ENCODE measurements at places on chromosomes 5 and 9.

DNA sequence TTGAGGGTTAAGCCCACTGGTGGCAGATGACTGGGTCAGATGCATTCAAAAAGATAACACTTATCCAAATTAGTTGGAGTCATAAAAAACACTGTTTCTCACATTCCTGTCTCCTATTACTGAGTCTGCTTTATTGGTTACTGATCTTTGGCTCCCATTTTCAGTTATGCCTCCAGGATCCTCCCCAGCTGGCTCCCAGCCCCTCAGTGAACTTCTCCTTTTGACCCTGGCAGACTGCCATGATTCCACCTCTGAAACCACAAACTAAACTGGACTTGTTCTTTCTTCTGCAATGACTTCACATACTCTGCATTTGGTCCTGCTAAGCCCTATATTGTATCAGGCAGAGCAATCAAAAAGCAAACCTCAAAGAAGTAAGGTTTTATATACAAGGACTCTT lies 860.8 kb upstream of the DMAC1 start:
- DNase-seq = no peak

DNA sequence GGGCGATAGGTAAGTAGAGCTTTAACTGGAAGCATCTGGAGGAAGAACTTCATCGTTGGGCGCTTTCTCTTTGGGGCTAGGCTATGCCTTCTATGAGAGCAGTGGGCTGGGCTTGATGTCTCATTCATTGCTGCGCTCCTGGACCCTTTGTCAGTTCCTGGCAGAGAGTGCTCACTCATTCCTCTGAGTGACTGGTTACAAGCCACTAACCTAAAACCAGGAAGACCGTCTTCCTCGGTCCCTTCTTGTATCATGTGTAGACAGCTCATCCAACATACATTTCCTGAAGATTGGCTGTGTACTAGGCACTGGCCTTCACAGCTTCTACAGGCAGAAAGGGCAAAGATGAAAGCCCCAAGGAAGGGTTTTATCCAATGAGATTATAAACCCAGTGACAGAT lies 6.4 kb downstream of the SWI5 start:
- no peak for DNase-seq

DNA sequence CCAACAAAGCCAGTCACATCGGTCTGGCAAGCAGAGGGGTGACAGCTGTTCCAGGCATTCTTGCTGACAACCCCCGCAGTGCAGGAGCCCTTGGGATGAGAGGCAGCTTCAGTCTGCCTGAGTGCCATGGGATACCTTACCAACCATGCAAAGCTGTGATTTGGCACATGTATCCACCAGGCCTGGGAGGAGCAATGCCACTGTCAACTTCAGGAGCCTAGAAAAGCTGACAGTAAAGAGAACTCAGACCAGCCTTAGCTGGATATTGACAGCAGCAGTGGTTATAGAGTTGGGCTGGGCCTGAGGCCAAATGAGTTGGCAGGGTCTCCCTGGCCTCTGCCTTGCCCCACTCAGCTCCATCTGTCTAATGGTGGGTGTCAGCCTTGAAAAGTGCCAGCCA lies 10.1 kb upstream of the PLPPR1 start:
- no peak for DNase-seq

DNA sequence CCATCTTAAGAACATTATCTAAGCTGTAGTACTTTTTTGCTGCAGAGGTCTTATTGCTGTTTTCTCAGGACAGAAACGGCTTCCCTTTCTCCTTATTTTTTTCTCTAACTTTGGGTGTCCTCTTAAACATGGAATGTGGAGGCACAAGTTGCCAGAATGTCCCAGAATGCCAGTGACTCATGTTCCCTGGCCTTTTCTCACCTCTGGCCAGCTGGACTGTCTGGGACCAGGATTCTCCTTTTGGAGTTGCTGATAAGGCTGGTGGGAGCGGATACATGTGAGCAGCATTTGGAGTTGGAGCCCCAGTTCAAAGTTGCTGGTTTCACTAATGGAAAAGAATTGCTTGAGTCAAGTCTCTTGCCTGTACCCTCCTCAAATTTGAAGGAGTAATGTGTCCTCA lies 112.8 kb downstream of the ARHGAP26 start:
- no peak for DNase-seq

Data from stimulated activated CD8-positive, alpha-beta memory T cell treated with anti-CD3 and anti-CD28 coated beads, Interleukin-2, amount 100 ng/mL, for 1 hour (primary cell).